ENCODE measurements at places on chromosomes 3 and 15. TPM values are rescaled to one million over a fixed set of nuclear protein-coding genes. Genes with fewer than 3 reads are reported as not detected.

DNA sequence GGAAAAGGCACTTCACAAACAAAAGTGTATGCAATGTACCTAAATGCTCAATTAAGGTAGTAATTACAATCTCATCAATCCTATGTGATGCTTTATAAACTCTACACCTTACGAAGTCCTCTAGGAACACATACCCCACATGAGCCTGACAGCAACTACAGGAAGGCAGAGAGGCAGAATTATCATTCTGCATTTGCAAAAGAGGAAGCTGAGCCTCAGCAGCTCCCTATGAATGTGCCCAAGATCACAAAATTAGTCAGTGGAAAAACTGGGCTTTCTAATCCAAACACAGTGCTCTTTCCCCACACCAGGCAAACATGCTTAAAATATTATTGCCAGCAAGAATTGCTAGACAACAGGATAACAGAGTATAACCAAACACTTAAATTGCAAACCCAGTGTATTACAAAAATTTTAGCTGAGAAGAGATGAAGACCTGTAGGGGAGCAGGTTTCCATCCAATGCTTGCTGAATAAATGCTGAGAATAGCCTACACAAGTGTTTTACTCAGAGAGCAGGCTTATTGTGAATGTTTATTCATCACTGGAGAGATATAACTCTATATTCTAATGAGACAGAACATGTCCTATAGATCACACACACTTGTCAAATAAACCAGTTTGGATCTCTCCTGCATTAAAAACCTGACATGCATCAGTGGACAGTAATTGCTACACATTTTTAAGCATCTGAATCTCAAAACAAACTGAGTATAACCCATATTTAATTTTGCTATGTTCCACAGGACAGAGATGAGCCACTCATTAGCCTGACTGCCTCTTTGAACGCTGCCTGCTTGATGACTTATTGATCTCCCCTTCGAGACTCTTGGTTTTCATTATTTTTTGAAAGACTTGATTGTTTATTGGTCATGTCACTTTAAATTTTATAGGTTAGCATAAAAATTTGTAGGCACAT, 62.2 kb downstream of the PLCH1 start:
- no peak for DNase-seq

Gene CA12
- 213 TPM for total RNA-seq

DNA sequence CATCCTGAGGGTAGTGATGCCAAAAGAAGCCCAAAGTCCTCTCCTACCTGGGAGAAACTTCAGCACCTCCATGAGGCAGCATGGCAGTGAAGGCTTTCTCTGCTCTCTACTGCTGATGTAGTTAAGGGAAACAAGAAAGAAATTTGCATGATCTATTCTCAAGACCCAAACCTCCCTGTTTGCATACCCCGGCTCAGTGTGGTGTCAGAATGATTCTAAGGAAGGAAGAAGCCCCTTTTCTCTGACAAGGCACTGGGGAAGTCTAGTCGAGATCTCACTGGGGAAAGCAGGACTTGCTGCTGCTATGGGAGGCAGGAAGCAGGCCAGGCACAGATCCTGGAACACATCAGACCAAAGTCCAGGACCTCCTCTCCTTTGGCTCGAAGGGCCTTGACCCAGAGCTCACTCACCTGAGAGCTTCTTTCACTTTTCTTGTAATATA, 89.4 kb upstream of the ICE2 start:
- DNase-seq = no peak

DNA sequence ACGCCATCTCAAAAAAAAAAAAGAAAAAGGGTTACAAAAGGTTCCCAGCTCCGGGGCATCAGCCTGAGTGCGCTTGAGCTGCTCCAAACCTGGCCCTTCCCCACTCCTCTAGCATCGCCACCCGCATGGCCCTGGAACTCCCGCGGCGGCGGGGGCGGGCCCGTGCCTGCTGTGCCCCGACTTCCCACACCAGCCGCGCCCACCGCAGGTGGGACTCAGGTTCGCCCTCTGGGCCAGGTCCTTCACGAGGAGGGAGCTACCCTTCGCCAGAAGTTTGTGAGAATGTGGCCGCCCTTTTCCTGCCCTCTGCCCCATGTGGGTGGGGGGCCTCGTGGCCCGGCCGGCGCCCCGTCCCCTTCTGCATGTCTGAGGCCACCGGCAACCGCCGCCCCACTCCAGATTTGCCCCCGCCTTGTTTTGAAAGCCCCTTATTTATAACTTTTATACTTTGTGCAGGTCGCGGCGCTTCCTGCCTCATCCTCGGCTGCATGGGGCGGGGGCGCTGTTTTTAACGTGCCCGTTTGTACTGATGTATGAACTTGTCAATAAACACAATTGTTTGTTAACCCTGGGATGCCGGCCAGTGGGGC, 507 bp upstream of the JMJD7 start:
- DNase-seq = no peak

- DNase-seq = no peak
These were observed 705 bp upstream of the TFRC start for GRCh38 chr3:196082619-196082971.

DNA sequence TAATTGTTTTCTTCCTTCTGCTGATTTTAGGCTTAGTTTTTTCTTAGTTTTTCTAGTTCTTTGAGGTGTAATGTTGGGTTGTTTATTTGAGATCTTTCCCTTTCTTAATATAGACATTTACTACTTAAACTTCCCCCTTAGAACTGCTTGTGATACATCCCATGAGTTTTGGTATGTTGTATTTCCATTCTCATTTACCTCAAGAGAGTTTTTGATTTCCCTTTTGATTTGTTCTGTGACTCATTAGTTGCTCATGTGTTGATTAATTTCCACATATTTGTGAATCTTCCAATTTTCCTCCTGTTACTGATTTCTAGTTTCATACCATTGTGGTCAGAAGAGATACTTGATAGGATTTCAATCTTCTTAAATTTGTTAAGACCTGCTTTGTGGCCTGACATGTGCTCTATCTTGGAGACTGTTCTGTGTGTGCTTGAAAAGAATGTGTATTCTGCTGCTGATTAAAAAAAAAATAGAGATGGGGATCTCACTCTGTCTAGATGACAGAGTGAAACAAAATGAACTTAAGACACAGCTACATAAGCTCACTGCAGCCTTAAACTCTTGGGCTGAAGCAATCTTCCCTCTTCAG, 22.3 kb downstream of the GRM2 start:
- DNase-seq = no peak

DNA sequence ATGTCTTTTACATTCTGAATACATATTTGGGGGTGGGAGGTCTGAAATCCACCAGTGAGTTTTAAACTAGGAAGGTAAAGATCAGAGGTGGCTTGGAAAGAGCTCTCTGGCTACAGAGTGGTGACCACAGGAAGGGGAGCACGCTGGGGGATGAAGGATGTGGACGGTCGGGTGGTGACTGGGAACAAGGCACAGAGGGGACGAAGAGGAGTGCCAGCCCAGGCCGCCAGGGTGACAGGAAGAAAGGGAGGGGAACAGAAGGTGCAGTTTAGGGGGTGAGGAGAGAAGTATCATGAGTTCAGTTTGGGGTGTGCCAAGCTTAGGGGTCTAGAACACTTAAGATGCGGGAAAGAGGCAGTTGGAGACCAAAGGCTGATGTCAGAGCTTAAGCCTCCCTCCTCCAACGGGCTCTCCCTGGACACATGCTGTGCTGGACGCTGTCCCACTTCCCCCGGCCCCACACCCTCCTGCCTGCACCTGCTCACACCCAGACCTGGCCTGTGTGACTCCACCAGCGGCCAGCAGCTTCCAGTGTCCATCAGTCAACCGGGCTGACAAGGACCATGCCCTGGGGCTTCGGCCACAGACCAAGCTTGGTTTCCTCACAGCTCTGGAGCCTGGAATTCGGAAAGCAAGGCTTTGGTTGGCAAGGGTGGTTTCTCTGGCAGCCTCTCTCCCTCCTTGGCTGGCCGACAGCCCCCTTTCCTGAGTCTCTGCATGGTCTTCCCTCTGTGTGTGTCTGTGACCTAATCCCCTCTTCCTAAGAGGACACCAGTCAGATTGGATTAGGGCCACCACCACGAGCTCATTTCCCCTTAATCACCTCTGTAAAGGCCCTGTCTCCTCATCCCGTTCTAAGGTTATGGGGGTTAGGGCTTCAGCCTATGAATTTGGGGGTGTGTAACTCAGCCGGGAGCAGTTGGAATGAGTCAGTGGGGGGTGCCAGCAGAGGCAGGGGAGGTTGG, 120.4 kb upstream of the IQSEC1 start:
- no peak for DNase-seq

DNA sequence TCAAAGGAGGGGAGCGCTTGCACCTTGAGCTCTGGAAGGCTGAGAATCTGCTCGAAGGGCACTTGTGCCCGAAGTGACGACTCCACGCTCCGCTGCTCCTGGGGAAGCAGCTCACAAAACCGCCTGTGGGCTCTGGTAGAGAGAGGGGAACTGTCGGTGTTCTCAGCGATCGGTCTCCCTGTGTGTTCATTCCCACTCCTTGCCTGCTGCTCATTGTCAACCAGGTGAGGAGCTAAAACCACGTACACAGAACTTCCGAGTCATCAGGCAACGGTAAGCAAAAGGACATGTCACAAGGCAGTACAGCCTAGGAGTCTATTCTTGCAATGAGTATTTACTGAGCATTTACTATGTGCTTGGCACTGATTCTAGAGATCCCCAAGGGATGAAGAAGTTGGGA, 1.5 kb downstream of the CIB1 start:
- DNase-seq = peak; percentile 61

DNA sequence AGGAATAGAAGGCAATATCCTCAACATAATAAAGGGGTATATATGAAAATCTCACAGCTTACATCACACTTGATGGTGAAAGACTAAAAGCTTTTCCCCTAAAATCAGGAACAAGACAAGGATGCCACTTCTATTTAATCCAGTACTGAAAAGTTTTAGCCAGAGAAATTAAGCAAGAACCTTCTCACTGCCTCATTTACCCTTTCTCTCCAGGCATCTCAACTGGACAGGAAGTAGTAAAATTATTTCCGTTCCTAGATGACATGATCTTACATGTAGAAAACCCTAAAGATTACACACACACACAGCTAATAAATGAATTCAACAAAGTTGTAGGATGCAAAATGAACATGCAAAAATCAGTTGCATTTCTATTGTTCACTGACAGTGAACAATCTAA, 11.2 kb downstream of the SCAP start:
- DNase-seq = no peak

- no peak for DNase-seq
These were observed 48.6 kb downstream of the RARB start for GRCh38 chr3:25476639-25477038.

All from mucosa of descending colon (tissue), 3 donors.